ENCODE measurements at places on chromosomes 2 and 18.

DNA sequence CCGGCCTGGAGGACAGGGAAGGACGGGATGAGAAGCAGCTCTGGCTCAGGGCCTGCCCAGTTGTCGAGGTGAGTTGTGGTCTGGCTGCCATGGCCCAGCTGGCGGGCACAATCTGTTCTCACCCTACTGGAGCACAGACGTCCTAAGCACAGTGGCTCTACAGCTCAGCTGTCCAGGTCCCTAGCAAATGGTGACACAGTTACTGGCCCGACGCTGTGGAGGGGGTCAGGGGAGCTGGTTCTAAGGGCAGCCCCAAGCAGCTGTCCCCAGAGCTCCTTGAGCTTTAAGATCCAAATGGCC lies 32.9 kb downstream of the KCNK3 start:
- DNase-seq, result no peak

GRCh38 chr18:46073474-46074331 lies 1.6 kb upstream of the PSTPIP2 start:
- DNase-seq, result peak; percentile 80

GRCh38 chr2:239212121-239212928 lies 188.5 kb downstream of the HDAC4 start:
- no peak for DNase-seq

DNA sequence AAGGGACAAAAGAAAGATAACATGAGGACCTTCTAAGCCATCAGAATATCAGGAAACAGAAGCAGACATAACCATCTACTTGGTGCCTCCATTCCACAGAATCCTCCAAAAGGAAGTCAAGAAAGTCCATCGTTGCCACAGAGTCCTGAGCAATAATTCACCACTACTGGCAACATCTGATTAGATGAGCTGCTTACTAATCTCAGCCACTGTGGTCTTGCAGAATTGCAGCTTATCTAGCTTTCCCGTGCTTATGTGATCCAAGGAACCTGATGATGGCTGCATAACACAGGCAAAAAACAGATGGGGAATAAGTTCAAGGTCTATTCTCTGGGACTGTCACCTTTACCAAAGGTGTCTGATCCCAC lies 278.5 kb downstream of the AFF3 start:
- no peak for DNase-seq

DNA sequence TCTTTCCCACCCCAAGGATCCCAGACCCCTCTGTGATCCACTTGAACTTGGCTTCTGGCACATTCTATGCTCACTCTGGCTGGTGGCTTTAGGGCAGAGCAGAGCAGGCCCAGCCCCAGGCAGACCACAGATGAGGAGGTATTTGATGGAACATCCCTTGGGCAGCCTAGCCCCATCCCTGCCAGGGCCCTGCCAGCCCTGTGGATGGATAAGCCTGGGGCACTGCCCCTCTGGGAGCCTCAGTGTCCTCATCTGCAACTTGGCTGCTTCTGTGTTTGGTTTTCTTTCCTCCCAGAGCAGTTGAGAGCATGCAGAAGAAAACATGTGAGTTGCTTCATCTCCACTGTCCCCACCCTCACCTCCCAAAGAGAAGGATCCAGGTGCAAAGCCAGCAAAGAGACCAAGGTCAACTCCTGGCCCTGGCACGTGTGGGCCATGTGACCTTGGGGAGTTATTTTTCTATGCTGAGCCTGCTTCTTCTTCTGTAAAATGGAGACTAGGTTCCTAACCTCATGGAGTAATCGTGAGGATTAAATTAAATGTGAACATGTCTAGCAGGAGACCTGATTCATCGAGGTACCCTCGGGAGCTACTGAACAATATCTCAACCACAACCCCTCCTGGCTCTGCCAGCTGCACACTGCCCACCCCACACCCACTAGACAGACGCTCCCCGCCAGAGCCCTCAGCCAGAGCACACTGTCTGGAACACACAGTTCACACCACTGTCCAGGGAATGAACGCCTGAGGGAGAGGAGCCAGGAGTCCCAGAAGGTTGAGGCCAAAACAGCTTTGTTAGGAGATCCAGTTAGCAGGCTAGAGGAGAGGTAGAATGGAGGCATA lies 14.6 kb upstream of the TNS1 start:
- no peak for DNase-seq

DNA sequence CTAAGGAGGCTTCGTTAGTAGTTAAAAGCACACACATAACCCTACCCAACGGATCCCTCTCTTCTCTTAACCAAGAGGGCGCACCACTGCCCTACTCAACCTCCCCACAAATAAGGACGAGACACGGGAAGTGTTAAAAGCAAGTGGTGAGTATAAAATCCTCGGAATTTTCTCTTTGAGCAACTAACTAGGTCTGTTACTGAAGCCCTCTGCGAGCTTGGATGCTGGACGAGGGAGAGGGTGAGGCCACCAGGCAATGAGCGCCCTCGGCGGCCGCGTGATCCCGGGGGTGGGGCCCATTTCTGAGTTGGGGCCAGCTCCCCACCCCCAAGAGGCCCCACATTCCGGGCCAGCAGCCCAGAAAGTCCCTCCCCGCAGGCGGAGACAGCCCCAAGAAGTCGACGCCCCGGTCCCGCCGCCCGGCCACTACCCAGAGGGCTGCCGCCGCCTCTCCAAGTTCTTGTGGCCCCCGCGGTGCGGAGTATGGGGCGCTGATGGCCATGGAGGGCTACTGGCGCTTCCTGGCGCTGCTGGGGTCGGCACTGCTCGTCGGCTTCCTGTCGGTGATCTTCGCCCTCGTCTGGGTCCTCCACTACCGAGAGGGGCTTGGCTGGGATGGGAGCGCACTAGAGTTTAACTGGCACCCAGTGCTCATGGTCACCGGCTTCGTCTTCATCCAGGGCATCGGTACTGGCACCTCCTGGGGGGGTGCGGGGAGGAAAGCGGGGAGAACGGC lies at the start of gene CYBRD1:
TSS of gene CYBRD1 (plus strand) at position 423 of the 736 bp plus-strand sequence. CDS start at position 495, 72 bp downstream.
- DNase-seq, result peak; percentile 91

GRCh38 chr2:219627103-219628100 lies at the start of gene SLC4A3:
Gene SLC4A3 (plus strand): TSS chr2:219627630. CDS start chr2:219627993, 363 bp downstream.
- DNase-seq, result peak; percentile 25

GRCh38 chr2:126650994-126651393 lies 5.0 kb upstream of the GYPC start:
- DNase-seq, result no peak

DNA sequence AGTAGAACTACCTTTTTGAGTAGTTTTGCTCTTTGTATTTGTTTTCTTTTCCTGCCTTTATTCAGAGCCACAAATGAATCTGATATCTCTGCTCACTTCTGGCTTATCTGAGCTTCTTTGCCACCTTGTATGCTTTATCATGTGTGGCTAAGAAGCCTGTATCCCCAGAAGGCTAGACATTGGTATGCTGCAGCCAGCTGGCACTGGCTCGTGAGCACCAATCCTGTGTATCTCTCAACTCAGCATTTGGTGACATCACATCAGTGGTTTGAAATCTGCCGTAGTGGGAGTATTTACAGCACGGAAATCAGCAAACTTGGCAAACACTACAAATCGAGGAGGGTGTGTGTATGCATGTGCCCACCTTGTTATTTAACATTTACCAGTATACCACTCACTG lies 183.7 kb upstream of the LHCGR start:
- no peak for DNase-seq

- no peak for DNase-seq
Observed at GRCh38 chr2:71688530-71688929, 235.2 kb downstream of the DYSF start.

DNA sequence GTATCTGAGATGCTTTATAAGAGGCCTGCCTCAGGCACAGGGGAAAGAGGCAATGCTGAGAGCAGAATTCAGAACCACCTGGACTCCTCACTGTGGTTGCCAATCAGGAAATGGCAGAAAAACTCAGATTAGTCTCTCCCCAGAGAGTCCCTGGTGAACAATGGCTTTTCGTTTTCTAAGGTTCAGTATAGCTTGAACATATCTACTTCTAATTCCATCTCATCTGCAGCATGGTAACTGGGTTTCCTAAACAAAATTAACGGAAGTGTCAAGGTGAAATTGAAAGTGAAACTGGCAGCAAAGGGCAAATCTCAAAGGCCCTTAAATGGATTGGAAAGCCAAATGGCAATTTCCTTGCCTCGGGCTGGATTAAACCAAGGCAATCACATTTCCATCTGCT lies 480.2 kb upstream of the ACVR2A start:
- DNase-seq, result no peak

- peak; percentile 31 for DNase-seq
Observed at GRCh38 chr2:18047896-18048657, 169.6 kb downstream of the KCNS3 start.

GRCh38 chr2:182359990-182360662 lies 66.7 kb downstream of the PDE1A start:
- DNase-seq, result peak; percentile 89

- no peak for DNase-seq
Observed at GRCh38 chr2:133748007-133748700, 179.9 kb upstream of the NCKAP5 start.

DNA sequence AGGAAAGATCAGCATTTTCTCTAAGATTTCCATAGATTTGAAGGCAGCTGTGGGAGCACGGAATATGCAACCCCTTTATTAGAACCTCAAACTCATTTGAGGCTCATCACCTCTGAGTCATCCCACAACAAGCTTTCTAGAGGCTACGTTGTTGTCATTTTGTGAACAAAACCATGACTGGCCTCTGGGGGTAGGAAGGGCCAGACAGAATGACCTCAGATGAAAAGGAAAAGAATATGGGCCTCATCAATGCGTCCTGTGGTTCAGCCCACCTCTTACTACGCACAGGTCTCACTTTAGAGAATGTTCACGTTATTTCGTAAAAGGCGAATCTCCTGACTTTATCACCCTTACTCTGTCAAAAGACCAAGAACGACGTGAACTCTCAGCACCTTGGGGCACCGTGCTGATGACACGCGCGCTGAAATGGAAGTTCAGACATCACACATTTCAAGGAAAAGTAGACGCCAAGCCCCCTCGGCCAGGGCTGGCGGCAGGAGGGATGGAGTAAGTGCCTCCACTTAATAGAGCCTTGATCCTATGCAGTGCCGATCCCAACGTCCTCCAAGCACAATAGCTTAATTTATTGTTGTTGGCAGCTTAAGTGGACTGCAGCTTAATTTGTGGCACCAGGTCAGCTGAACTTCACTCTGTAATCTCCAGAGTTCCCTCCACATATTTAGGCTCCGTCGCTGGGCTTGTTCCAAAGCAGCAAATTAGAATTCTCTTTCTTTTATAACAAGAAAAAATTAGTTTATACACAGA lies 208.3 kb downstream of the EIPR1 start:
- peak; percentile 17 for DNase-seq

DNA sequence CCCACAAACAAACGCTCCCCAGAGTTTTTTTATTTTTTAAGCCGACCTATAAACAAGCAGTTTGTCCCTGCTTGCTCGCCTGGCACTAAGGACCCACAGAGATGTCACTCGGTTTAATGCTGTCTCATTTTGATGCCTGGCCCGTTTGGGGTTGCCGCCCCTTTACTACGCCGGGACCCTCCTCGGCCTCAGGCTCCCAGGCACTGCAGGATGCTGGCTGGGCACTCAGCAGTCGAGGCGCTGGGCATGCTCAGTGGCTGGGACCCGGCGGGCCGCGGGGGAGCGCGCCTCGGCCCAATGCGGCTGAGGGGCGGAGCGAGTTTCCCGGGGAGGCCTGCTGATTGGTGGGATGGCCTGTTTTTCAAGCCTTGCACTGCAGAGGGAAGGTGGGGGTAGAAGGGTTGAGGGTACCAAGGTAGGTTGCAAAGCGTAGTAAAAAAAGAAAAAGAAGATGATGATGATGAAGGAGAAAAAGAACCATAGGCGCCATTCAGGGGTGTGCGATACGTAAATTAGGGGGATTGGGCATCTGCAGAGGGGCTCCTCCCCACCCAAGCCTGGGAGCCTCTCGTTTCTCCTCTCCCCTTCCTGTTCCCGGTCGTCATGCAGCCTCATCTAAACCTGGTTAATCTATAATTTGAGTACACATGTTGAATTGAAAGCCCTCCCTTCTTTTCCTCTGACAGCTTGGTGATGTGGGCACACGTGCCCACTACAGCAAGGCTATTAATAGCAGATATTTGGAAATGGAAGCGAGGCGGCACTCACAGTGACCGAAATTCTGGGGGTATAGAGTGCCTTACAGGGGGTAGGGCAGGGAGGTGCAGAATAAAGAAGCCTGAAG lies 1.5 kb upstream of the IRS1 start:
- DNase-seq, result peak; percentile 64

DNA sequence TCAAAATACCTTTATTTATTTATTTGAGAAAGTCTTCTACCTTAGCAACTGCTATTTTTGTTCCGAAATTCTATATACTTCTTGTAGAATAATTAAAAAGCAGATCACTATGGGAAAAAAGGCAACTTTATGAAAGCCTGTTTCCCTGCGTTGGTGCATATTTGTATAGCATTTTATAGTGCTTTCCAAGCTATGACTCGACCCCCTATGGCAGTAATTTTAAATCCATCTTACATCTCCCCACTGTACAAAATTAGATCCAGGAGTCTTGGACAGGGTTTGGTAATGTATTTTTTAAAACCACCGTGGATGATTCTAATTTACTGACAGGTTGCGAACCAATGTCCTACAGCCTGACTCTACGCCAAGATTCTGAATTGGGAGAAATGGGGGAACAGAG lies 10.1 kb downstream of the TANK start:
- DNase-seq, result no peak

- no peak for DNase-seq
Observed at GRCh38 chr2:220579452-220579851, 952.0 kb downstream of the SLC4A3 start.

DNA sequence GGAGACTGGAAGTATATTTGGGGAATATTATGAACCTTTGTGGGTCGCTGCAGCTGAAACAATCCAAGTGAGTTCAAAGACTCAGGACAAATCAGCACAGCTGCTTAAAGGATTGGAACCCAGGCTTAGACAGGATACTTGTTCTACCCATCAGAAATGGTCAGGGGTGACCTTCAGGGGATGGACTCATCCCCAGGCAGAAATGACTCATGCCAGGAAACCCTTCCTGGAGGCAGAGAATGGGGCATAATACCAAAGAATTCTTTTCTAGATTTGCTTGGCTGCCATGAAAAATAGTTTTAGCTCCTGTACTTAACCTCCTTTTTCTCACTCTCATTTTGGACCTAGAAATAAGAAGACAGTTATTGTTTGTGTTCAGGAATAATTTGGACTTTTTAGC lies 425.5 kb downstream of the TSN start:
- DNase-seq, result no peak

- peak; percentile 3 for DNase-seq
Observed at GRCh38 chr18:32919799-32920198, 147.0 kb upstream of the KLHL14 start.

GRCh38 chr2:20593072-20594034 lies 57.5 kb downstream of the HS1BP3 start:
- DNase-seq, result peak; percentile 94

- DNase-seq, result no peak
Observed at GRCh38 chr2:102138331-102138730, 4.2 kb upstream of the IL1R1 start.

GRCh38 chr2:190169221-190170072 lies 106.9 kb upstream of the MSTN start:
- DNase-seq, result no peak

DNA sequence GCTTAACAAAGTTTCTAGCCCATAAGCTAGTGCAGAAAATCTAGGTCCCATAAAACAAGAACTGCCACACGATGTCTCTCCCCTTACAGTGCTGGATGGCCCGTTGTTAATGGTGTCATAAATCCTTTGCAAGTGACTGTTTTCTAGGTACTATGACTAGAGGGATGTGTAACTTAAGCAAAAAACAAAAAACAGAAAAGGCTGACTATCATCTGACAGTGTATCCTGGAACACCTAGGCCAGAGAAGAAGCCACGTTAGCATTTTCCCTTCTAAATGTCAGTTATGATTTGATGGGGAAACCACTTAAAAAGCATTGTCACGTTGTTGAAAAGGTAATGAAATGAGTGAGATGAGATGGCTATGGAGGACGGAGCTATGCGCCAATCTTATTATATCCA lies 2.4 kb downstream of the CASP8 start:
- no peak for DNase-seq
